Left forelimb (tissue), 1 donor: ENCODE measurements at places on chromosomes 7 and 10.

GRCh38 chr7:148204639-148205304 lies 385.8 kb upstream of the C7orf33 start:
- DNase-seq, result no peak

- no peak for DNase-seq
Measured at GRCh38 chr10:104059364-104059763, 26.3 kb downstream of the COL17A1 start.

DNA sequence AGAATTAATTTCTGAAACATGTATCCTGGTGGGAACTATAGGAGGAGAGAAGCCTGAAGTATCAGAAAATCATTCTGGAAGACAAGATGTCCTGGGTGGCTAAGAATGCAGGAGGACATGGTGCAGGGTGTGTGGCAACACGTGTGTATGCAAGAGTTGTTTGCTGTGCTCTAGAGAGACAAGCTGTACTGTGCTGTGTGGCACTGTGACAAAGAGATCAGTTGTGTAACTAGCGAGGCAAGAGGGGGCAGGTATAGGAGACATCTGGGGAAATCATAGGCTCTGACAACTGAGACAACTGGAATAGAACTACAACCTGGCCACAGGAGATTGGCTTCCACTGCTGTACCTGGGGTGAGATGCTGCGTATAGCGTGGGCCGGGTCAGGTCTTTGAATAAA lies 9.3 kb downstream of the ITGA8 start:
- DNase-seq, result no peak

- DNase-seq, result no peak
Measured at GRCh38 chr10:24723386-24723787, 300 bp downstream of the ARHGAP21 start.

GRCh38 chr10:75649466-75649865 lies 218.0 kb downstream of the LRMDA start:
- DNase-seq, result no peak

DNA sequence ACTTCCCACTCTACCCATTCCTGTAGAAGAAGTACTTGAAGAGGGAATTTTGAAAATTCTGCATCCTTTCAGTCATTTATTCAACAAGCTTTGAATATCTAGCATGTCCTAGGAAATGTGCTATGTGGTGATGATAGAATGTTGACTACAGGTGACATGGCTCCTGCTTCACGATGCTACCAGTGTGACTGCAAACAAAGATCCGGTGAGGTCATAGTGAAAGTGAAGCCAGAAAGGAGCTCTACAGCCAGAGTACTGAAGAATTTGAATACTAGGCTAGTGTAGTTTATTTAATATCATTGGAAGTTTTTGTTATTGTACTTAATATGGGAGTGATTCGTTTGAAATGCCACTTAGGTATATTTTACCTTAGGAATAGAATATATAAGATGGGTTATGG lies 348.1 kb downstream of the TFEC start:
- no peak for DNase-seq

GRCh38 chr10:87712913-87713616 lies 53.4 kb downstream of the PAPSS2 start:
- DNase-seq, result no peak

DNA sequence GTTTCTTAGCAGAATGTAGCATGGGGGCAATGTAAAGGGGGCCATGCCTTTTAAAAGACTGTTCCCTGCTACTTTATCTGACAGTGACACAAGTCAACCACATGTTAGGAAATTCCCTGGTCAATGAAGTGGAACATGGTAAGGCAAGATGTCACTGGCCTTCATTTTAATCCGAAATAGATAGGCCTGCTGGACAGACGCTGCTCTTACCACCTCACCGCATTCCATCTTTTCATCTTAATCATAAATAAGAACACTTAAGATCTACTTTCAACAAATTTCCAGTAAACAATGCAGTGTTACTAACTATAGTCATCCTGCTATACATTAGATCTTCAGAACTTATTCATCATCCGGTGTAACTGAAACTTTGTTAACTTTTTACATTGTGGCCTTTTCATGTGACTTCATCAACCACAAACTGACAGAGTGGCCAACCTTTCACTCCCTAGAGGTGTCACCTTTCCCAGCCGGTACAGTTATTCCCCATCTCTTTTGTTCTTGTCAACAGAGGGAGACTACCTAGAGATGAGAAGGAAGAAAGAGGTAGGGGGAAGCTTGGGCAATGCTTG lies 15.6 kb downstream of the ASB4 start:
- DNase-seq, result no peak

DNA sequence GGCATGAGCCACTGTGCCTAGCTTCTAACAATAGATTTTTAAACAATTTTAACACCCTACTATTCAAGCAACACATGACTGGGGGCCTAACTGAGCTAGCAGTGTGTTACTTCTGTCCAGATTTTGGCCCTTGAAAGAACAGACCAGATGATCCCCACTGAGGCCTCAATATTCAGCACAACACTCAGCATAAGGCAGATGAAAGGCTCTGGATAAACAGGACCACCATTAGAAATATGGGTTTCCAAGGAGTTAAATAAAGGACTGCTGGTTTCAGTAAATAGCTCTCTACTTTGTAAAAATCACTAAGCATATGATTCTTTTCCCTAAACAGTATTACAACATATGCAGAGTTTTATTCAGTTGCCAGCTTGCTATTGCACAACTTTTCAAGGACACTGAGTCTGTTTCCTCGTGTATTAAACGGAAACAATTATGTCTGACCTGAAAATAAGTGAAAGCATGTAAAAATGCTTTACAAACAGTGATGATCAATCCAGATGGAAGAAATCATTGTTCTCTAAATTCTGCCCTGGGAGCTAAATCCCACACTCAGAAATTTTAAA lies 23.8 kb upstream of the FZD1 start:
- DNase-seq, result no peak

DNA sequence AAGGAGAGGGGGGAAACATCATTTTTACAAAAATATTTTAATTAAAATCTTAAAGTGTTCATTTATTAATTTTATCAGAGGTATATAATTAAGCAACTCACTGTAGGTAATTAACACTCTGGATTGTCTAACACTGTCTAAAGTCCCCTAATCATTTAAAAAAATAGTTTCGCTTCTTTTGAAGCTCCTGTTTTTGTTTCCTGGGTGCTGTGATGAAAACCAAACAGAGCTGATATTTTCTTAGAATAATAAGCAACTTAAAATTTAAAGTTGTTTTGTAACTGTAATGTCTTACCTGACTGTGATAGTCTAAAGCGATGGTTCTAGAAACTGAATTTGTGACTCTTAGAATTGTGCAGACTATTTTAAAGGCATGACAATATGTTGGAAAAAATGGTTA lies 961.0 kb downstream of the GATA3 start:
- no peak for DNase-seq

DNA sequence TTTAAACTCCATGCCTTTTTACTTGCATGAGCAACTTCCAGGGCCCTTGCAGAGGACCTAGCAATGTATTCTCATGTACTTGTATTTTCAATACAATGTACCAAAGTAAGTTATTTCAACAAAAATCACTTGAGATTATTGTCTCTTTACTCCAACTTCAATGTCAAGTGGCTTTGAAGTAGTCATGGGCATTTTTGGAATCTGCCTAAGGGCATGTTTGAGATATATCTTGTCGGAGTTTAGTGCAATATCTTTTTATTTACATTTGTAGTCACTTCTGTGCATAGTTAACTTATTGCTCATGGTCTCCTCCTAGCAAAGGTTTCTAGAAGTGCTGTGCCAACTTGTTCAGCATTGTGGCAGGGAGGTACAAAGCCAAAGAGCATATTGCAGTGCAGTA lies 508.7 kb upstream of the SEMA3D start:
- no peak for DNase-seq

DNA sequence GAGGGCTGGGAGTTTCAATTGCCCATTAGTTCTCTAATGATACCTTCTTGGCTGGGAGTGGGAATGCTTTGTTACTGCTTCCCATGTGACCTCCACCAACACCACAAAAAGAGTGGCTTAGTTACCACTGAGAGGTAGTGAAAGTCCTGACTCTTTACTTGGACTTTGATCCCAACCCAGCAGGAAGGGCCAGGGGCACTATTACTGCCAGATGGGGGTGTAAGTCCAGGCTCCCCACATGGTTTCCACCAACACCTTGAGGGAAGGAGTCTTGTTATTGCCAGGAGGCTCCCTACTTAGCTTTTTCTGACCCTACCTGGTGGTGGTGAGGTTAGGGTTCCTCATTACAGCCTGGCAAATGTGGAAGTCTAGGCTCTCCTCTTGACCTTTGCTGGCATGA lies 11.4 kb downstream of the GGCT start:
- DNase-seq, result no peak

- DNase-seq, result no peak
Measured at GRCh38 chr10:127961071-127961470, 54.2 kb downstream of the PTPRE start.

GRCh38 chr7:103592187-103592586 lies 146.2 kb upstream of the SLC26A5 start:
- no peak for DNase-seq

DNA sequence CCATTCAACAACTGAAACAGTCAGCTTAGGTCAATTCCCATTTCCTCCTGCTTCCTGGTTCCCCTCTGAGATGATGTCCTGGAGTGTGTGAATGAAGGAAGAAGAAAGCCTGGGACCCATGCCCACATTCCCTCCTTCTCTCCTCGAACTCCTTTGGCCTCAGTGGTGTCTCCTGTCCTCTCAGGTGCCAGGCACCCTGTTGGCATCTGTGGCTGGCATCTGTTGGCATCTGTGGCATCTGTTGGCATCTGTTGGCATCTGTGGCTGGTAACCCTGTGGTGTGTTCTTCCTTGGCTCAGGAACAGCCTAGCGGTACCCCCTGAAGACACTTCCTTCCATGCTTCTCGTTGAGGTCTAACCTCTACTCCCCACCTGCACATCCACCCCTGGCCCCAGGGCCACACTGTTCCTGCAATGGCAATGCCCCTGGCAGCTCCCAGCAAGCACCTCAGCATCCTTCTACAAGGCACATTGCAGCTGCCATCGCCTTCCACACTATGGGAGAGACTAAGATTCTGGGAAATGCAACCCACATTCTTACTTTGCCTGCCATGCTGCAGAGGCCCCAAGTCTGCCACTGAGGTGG lies 114.4 kb upstream of the NEBL start:
- DNase-seq, result no peak

GRCh38 chr10:71076473-71077142 lies 135.8 kb upstream of the UNC5B start:
- DNase-seq, result peak; percentile 48

GRCh38 chr7:78296644-78297371 lies 498.2 kb downstream of the PHTF2 start:
- DNase-seq, result no peak

GRCh38 chr7:121544238-121544637 lies 148.1 kb upstream of the FAM3C start:
- DNase-seq, result no peak

- DNase-seq, result no peak
Measured at GRCh38 chr7:26083113-26083512, 68.9 kb upstream of the NFE2L3 start.

DNA sequence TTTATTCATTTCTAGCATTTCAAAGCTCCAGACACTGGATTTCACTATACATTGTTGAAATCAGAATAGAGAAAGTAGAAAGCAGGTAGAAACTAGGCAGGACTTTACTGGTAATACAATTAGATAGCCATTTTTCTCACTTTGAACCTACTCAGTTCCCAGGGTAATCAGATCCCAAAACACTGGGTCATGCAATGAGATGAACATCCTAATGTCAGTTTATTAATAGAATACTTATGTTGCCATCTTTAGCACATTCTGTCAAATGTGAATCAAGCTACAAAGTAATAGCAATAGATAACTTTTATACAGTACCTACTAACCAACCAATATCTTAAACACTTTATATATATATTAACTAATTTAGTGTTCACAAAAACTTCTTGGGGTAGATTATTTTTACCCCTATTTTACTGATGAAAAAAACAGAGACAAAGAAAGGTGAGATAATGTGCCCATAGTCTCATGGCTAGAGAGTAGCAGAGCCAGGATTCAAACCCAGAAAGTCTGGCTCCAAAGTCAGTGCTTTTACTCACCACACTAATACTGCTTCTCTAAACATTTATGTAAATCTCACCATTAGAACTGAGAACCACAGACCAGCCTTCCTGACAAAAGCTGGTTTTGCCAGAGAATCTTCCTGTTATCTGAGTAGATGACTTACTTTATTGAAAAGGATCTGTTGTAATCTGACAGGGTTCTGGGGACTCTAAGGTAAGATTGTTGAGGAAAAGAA lies 153.8 kb upstream of the KAT6B start:
- no peak for DNase-seq

DNA sequence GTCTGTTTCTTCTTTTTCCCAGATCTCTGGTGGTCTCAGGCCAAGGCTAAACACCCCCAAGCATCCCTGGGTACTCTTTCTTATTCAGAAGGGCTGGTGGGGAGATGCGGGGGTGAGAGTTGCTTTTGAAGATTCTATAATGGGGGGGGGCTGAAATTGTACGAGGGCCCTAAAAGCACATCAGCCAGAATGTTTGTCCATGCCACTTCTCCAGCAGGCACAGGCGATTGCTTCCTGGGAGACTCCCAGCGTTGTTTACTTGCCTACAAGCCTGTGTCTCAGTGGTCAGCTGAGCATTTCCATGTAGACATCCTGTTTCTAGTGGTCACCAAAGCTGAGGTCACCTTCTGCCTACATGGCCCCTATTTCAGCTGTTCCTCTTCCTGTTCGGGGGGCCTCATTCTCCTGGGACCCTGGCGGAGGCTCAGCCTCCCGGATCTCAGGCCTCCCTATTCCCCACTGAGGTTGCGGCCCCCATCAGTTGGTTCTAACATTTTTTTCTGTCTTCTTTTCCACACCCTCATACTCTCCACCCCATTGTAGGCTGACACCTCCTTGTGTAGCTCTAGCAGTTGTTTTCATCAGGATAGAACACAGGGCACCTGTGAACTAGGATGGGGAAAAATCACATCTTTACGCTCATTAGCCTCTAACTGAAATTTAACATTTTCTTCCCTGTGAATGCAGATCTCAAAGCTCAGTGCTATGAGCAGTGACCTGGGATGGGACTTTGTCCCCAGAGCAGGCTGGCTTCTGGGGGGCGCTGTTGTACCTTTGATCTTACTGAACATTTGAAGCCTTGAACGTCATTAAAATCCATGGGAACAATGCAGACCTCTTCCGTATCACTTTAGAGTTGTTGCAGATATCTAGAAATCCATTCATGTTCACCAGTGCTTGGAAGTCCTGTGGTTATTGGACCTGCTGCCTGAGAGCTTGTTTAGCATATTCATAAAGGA lies 286.5 kb downstream of the GLRX3 start:
- no peak for DNase-seq

GRCh38 chr10:33489501-33490176 lies 155.2 kb upstream of the NRP1 start:
- DNase-seq, result no peak
